ENCODE measurements at places on chromosomes 1 and 21.

DNA sequence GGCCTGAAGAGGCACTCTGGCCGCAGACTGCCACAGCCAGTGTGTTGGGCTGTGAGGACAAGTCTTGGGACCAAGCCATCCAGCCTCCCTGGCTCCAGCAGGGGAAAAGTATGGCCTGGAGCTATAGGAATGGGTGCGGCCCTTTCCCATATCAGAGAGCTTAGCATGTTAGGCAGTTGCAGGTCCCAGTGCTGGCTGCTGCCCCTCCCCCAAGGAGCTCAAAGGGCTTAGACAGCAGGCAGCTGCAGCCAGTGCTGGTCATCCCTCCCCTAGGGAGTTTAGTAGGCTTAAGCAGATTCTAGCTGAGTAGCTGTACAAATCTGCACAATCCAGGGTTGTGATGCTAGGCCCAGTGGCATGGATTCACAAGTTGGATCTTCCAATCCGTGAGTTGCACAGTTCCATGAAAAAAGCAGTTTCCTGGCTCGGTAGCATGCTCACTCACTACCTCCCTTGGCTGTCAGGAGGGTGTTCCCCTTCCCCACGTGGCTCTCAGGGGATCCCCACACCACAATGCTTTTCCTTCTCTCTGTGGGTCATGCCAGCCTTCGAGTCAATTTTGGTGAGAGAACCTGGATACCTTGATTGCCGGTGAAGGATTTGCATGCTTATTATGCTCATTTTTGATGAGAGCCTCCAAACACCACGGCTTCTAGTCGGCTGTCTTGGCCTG, 1490.8 kb downstream of the BRINP3 start:
- no peak for DNase-seq
- H3K27ac ChIP-seq: no peak overlapping the region
- H3K4me3 ChIP-seq: no peak overlapping the region
- H3K36me3 ChIP-seq: no peaks in the 10 kb centered on the region
- no peaks in the 10 kb centered on the region for H3K4me1 ChIP-seq

- no peak overlapping the region for H3K4me3 ChIP-seq
- H3K4me1 ChIP-seq: no peaks in the 10 kb centered on the region
- H3K36me3 ChIP-seq: no peaks in the 10 kb centered on the region
Measured at GRCh38 chr1:5311147-5311546, 656.7 kb downstream of the AJAP1 start.

- peak overlapping the region; percentile 48 for H3K27ac ChIP-seq
- H3K4me1 ChIP-seq: peaks cover 23% of the 10 kb centered on the region
- H3K4me3 ChIP-seq: no peak overlapping the region
- H3K27me3 ChIP-seq: no peaks in the 10 kb centered on the region
- H3K36me3 ChIP-seq: no peaks in the 10 kb centered on the region
Measured at GRCh38 chr21:38645282-38645681, 147.0 kb upstream of the ERG start.

- no peaks in the 10 kb centered on the region for H3K36me3 ChIP-seq
- no peaks in the 10 kb centered on the region for H3K4me1 ChIP-seq
- no peaks in the 10 kb centered on the region for H3K27me3 ChIP-seq
- no peak overlapping the region for H3K27ac ChIP-seq
- DNase-seq: no peak
Measured at GRCh38 chr1:62735491-62736171, 47.4 kb upstream of the DOCK7 start.

- H3K4me1 ChIP-seq: no peaks in the 10 kb centered on the region
- H3K27ac ChIP-seq: no peak overlapping the region
- H3K4me3 ChIP-seq: no peak overlapping the region
- peaks cover 56% of the 10 kb centered on the region for H3K36me3 ChIP-seq
- no peak for DNase-seq
Measured at GRCh38 chr21:41737651-41738324, 29.1 kb downstream of the RIPK4 start.

GRCh38 chr1:23369335-23370013, at the start of gene ZNF436:
ZNF436 (minus strand) TSS chr1:23369836; CDS start chr1:23368005, 1,831 bp downstream.
- no peak for DNase-seq
- no peaks in the 10 kb centered on the region for H3K27me3 ChIP-seq
- H3K4me1 ChIP-seq: peaks cover 23% of the 10 kb centered on the region
- H3K4me3 ChIP-seq: peak within 1 kb of the TSS; percentile 89
- peak within 1 kb of the TSS; percentile 81 for H3K27ac ChIP-seq
